ENCODE measurements at places on chromosomes 2 and 18.

- no peak for DNase-seq
These were observed 118.7 kb downstream of the HAUS1 start for GRCh38 chr18:46222710-46223360.

DNA sequence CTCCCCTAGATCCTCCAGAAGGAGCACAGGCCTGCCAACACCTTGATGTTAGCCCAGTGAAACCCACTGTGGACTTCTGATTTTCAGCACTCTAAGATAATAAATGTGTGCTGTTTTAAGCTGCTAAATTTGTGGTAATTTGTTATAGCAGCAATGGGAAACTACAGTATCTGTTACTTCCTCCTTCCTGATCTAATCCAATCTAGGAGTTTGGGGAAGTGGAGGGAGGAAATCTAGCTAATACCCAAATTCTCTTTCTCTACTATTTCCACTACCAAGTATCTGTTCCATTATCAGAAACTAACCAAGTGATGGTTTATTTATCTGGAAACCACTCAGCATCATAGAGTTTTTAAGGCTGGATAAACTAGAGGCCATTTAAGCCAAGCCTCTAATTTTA, 64.9 kb downstream of the AFF3 start:
- no peak for DNase-seq

GRCh38 chr2:199460101-199460671, 2.4 kb upstream of the SATB2 start:
- DNase-seq, result peak; percentile 54

DNA sequence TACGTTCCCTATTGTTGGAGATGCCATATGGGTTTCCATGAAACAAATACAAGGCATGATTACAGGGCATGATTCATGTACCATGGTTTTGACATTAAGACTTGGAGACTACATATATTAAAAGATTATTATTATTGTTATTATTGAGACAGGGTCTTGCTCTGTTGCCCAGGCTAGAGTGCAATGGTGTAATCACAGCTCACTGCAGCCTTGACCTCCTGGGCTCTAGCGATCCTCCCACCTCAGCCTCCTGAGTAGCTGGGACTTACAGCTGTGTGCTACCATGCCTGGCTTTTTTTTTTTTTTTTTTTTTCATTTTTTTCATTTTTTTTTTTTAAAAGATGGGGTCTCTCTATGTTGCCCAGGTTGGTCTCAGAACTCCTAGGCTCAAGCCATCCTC, 69.1 kb downstream of the MYOM1 start:
- no peak for DNase-seq

DNA sequence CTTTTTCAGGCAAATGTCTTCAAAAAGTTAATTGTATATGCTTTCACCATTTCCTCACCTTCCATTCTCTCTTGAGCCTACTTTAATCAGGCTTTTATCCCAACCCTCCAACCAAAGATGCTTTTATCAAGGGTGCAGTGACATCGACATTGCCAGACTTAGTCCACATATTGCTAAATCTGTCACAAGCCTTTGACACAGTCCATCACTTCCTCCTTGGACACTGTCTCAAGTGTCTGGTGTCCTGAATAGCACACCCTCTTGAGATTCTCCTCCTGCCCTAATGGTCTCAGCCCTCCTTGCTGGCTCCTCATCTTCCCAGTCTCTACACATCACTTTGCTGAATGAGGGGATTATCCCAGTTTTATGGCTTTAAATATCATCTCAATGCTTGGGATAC, 147.5 kb upstream of the SLC39A10 start:
- no peak for DNase-seq

Data from fibroblast of gingiva (primary cell).